ENCODE measurements at places on chromosomes 16 and 17.

DNA sequence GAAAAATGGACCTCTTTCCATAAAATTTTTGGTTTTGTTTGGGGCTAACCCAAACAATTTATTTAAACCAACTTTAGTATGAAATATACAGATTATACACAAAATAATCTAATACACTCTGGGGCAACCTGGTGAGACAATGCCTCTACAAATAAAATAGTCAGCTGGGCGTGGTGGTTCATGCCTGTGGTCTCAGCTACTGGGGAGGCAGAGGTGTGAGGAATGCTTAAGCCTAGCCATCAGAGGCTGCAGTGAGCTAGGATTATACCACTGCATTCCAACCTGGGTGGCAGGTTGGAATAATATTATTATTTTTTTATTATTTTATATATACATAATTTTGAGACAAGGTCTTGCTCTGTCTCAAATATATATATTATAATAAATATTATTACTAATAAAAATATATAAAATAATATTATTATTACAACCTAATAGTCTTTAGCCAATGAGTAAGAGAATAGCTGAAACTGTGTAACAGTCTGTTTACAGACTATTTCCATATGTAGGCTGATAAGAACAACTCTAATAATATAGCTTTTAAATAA is 50.5 kb downstream of the GLG1 start:
- no peak for DNase-seq

- DNase-seq = peak; percentile 35
Measured at GRCh38 chr17:62652251-62653001, 25.0 kb downstream of the MRC2 start.

GRCh38 chr16:62913924-62914323 is 877.7 kb upstream of the CDH8 start:
- DNase-seq = no peak

GRCh38 chr17:75693500-75694481 is 26.7 kb downstream of the SAP30BP start:
- DNase-seq = peak; percentile 33

DNA sequence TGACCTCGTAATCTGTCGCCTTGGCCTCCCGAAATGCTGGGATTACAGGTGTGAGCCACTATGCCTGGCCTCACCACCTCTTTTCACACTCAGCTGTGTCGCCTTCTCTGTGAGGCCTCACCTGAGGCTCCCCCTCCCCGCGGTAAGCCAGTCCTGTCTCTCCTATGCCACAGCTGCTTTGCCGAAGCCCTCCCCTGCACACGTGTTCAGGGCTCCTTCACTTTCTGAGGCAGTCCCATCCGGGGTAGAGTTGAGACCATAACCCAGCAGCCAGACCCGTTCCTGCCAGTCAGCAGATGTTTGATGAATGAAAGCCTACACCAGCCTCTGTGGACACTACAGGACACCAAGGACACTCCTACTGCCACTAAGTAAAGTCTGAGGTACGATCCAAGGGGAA is 10.6 kb downstream of the USP7 start:
- DNase-seq = no peak

- DNase-seq = peak; percentile 15
Measured at GRCh38 chr17:56707312-56708219, 114.1 kb downstream of the NOG start.

Data from neuronal stem cell (in vitro differentiated cells).